ENCODE measurements at places on chromosomes 5 and 9.

DNA sequence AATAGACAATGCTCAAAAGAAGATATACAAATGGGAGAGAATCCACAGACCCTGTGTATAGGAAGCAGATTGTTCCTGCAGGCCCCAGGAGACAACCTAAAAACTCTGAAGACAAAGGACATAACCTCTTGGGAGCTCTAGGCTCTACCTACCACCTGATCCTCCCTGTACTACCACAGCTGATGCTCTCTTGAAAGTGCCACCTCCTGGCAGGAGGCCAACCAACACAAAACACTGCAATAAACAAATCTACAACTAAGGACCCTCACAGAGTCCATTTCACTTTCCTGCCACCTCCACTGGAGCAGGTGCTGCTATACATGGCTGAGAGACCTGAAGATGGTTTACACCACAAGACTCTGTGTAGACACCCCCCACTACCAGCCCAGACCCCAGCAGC is 49.0 kb downstream of the STARD4 start:
- DNase-seq = no peak

- DNase-seq = peak; percentile 83
Measured at GRCh38 chr9:127682351-127683136, 24.2 kb upstream of the CFAP157 start.

DNA sequence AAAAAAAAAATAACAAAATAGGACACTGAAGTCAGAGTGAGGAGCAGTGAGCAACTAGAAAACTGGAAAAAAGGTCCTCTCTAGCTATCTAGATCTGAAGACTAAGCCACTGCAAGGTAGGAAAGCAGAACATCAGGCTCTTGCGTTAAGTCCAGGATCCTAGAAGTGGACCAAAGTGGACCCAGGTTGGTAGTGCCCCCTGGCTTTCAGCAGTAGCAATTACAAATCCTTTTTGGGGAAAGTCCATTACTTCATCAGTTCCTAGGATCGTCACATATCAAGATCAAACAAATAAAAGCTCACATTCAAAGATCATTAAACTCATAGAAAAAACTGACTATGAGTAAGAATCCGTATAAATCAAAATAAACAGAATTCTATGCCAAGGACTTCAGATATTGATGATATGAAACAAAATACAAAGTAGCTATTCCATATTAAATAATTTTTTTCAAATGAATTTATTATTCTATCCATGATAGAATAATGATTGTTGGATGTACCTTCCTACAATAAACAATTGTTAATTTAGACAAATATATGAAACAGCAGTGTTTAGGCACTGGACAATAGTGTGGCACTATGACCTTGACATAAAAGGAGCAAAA is 6.5 kb upstream of the RICTOR start:
- DNase-seq = peak; percentile 56

DNA sequence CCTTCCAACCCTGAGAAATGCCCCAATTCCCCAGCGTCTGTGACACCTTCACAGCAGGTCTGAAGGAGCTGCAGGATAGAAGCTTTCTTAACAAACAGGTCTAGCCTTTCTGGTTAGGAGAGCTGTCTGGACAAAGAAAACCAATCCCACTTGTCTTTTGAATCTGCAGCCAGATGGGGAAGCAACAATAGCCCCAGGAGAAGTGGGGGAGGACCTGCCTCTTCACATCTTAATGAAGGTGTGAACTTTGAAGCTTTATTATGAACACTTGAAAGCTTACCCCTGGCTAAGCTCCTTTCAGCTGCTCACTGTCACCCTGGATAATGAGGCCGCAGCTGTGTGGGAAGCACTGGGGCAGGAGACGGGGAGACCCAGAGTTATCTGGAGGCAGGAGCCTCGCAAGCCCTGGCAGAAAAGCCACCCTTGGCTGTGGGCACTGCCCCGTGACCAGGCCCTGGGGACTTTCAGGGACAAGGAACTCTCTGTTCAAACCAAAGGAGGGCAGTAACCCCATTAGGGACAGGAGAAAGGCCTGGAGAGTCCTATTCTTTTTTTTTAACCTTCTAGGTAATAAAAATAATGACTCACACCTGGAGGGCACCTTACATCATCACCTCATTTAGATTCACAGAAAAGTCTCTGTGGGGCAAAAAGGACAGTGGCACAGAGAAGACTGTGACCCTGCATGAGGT is 151.8 kb upstream of the RAD23B start:
- DNase-seq = no peak

GRCh38 chr9:80646211-80646610 is 1043.1 kb downstream of the TLE1 start:
- DNase-seq = no peak

DNA sequence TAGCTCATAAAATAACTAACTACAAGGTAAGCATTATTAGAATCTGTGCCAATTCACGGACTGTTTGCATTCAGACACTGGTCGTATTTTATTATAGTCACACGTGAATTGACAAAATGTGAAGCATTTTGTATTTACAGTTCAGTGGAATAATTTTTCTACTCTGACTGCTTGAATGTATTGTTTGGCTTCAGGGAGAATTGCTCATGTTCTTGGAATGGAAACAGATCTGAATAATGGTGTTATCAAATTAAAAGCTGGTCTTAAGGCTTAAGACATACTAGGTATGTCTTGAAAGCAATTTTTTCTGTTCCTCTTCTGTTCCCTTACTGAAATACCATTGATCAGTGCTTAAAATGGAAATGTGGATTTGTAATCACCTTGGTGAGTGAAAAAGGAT is 543.7 kb upstream of the TLE4 start:
- no peak for DNase-seq

- no peak for DNase-seq
Measured at GRCh38 chr5:92939428-92939827, 641.6 kb downstream of the NR2F1-AS1 start.

GRCh38 chr9:616694-617093 is 224.8 kb upstream of the DMRT1 start:
- DNase-seq = no peak

DNA sequence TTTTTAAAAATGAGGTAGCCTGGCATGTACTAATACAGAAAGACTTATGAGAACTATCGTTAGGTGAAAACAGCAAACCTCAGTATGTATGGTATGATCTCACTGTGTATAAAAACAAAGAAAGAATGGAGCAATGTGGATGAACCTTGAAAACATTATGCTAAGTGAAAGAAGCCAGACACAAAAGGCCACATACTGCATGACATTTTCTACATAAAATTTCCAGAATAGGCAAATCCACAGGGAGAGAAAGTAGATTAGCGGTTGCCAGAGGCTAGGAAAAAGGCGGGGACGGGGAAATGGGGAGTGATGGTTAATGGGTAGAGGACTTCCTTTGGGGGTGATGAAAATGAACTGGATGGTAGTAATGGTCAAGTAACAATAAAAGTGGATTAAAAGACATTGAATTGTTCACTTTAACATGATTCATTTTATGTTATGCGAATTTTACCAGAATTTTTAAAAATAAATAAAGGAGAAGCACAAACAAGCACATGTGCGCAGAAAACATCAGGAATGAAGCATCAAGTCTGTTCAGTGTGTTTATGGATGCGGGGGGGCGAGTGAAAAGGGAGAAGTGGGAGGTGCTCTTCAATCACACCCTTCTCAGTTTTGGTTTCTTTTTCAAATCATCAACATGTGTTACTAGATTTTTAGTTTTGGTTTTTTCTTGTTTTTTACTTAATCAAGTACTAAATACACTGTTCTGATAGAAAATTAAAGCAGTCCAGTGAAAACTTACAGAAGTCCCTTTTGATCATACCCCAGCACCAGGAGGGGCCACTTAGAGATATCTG is 16.3 kb downstream of the ROR2 start:
- DNase-seq = no peak

- DNase-seq = no peak
Measured at GRCh38 chr9:137126786-137127185, 12.2 kb upstream of the GRIN1 start.
